G401 (cell line): ENCODE measurements at places on chromosomes 2 and 18.

DNA sequence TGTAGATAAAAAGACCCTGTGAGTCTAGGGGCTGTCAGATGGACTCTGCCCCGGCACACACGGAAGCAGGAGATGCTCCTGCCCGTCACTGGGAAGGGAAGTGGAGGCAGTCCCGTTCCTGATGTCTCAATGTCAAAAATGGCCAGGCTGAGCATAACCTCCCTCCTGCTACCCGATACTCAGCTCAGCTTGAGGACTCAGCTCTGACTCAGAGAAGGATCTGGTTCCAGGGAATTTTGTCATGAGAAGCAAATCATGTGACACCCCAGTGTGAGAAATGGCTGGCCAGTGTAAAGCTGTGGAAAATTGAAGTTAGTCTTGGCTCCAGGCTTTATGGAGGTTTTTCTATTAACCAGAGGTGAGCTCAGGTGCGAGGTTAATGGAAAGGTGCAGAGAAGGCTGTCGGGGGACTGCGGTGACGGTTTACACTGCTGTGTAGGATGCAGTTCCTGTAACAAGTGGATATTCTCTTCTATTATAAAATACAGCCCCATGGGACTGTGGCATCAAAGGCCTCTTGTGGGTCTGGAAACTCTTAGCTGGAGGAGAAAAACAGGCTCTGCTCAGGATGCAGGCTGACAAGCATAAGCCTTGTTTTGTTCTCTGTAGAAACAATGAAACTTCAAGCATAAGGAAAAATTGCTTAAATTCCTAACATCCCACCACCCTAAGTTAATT lies 24.7 kb upstream of the AGAP1 start:
- DNase-seq = peak; percentile 24

- no peak for DNase-seq
Observed at GRCh38 chr2:173119944-173120343, 44.3 kb downstream of the MAP3K20 start.

DNA sequence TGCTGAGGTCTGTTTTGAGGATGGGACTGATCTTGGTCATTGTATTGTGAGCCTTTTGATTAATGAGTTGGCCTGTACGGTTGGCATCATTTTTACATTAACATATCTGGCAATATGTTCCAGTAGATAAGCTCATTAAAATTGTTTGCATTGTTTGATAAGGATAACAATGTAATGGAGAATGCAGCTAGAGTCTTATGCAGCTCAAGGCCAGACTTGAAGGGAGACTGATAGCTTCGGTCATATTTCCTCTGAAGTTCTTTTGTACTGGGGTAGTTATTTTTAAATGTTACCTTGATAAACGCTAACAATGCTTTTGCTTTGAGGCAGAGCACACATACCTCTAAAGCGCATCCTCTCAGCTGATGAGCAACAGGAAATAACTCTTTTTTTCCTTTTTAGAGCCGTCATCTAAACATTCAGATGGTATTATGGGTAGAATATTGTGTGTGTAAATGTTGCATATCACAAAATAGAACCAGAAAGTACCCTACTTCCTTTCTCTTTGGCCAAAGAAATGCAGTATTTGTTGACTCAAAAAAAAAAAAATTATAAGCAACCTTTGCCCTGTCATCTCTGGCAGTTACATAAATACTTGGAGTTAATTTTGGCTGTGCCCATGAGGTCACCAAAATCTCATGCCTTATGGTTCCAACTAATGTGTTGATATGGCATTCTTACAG lies 1.3 kb downstream of the MAPRE2 start:
- DNase-seq = peak; percentile 56

GRCh38 chr18:51655327-51655698 lies 457.8 kb upstream of the MEX3C start:
- DNase-seq = no peak

DNA sequence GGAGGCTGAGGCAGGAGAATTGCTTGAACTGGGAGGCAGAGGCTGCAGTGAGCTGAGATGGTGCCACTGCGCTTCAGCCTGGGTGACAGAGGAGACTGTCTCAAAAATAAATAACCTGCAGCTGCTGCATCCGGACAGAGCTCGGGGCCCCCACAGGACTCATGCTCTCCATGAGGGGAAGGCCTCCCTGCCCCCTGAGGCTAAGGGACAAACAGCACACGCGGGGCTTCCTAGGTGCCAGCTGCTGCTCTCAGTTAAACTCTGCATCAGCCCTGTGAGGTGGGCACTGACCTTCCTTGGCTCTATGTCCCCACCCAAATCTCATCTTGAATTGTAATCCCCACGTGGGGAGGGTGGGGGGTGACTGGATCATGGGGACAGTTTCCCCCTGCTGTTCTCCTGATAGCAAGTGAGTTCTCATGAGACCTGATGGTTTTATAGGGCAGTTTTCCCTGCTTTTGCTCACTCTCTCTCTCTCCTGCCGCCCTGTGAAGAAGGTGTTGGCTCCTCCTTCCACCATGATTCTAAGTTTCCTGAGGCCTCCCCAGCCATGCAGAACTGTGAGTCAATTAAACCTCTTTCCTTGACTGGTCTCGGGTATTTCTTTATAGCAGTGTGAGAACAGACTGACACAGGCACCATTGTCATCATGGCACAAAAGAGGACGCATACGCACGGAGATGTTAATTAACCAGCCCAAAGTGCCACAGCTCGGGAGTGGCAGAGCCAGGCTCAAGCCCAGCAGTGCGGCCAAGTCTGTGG lies 49.9 kb upstream of the TAF1B start:
- DNase-seq = no peak

- DNase-seq = no peak
Observed at GRCh38 chr2:232073026-232073425, 111.5 kb downstream of the DIS3L2 start.

GRCh38 chr2:85377083-85377482 lies 22.5 kb downstream of the ELMOD3 start:
- DNase-seq = no peak

- DNase-seq = no peak
Observed at GRCh38 chr18:67068608-67069007, 447.9 kb downstream of the DSEL start.

DNA sequence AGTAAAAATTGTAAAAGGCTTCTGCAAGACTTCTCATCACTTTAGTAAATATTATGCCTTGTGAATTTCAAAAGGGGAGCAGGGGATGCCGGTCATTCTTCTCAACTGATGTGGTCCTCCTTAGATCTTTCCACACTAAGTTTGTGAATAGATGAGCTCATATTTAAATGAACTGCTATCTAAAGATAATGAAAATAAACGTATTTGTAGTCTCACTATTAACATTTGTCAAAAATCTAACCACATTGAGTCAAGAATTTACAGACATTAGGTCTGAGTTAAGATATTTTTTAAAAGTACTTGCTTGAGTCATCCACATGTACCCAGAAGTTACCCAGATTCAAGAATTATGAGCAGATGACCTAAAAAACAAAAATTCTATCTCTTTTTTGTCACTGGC lies 6.5 kb downstream of the PRPF40A start:
- DNase-seq = no peak

DNA sequence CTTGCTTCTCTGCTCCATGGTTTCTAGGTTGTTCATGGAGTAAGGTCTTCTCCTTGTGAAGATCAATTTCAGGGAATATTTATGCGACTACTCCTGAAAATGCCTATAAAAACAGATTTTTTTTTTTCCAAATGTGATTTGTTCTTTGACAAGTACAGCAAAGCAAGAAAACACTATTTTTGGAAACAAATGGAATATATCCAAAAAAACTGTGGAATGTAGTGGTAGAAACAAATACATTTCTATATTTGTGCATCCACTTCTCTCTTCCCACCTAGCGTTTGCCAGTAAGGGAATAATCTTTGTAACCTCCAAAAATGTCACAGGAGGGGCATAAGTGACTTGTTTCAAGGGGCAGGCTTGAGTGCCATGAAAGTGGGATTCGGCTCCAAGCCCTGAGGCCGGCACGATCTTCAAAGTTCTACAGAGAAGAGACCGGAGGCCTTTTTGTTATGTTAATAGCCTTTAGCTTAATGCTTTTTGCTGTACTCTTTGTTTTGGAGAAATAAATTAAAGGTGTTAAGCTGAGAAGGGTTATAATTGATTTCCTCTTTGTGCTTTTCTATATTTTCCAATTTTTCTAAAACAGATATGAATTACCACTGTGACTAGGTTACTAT lies 200.6 kb downstream of the NRP2 start:
- no peak for DNase-seq

GRCh38 chr18:48792141-48792540 lies 158.6 kb downstream of the SMAD7 start:
- DNase-seq = no peak

- no peak for DNase-seq
Observed at GRCh38 chr18:46199515-46200147, 95.4 kb downstream of the HAUS1 start.

DNA sequence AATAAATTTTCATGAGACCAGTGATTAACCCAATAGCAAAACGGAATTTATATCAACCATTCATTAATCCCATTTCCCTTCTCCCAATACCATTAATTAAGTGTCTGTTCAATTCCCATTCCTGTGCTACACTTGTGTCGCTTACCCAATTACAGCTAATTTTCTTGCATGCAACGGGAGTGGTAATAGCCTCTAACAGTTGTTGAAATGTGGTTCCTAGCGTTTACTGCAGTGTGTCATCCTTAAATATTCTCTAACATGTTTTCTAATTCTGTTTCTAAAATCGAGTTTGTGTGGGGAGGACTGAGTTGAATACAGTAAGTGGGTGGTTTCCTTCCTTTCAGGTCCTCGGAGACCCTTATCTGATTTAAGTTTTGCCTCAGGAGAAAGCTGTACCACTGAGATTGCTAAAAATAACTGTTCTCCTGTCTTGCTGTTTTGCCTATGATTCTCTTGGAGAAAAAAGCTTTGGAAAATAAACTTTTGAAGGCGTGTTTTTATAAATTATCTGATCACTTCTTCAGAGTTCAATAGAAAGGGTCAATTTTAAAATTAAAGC lies 59.3 kb upstream of the LRRTM1 start:
- DNase-seq = no peak

- DNase-seq = no peak
Observed at GRCh38 chr2:19028587-19029375, 329.6 kb downstream of the OSR1 start.

- DNase-seq = no peak
Observed at GRCh38 chr18:8260319-8260718, 348.9 kb upstream of the RAB12 start.

- DNase-seq = peak; percentile 52
Observed at GRCh38 chr2:241559323-241560161, 997 bp downstream of the BOK start.

DNA sequence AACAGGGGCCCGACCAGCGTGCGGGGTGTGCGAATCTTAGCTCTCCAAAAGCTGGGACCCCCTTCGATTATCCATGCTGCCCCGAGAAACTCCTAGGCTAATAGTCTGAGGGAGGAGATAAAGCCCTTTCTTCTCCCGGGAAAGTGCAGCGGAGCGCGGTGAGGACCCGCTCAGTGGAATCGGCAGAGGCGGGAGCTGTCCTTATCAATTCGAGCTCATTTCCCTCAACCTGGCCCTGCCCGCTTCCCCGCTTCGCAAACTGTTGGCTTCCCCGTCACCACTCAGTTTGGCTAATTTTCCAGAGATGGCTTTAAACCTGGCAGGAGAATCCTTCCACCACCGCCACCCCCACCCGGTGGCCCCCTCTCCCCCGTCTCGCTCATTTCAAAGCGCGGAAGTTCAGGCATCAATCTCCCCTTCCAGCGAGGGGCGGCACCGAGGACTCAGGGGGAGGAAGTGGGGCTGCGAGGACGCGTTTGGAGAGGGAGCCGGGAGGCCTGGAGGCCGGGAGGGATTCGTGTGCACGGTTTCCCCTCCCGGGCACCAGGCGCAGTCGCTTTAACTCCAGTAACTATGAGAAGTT lies 1.6 kb downstream of the KLHL14 start:
- no peak for DNase-seq

GRCh38 chr2:19987936-19988335 lies 2.0 kb downstream of the WDR35 start:
- no peak for DNase-seq

DNA sequence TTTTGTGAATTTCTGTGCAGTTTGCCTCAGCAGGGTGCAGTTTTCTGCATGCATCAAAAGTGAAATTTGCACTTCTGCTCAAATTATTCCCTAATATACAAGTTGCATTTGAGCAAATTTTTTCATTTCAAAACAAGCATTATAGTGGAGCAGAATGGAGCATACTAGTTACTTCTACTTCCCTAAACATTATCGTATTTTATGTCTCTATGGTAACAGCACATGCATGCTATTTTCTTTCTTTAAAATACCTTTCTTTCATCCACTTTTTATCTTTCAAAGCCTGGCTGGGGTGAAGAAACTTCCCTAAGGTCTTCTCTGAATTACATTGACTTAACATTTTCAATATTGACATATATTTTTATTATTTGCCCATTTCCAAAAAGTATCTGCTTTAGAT lies 11.2 kb downstream of the RHBDD1 start:
- DNase-seq = no peak
